SIG-M5 (cell line): ENCODE measurements at places on chromosomes 6 and 20.

DNA sequence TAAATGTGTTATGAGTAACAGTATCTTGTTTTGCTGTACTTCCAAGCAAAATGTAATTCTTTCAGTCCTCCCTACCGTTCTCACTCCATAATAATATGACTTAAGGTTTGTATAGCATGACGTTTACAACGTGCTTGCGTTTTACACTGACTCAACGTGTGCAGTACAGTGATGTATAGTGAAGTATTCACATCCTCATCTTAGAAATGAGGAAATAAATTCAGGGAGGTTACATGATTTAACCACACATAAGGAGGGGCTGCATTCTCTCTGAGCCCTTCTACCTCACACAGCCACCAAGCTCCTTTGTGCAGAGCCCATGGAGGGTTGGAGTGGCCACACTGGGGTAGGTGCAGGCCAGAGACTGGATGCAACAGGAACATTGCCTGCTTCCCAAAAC is 164.5 kb downstream of the MTHFD1L start:
- no peak for DNase-seq

- DNase-seq, result no peak
Observed at GRCh38 chr6:135291288-135292076, 110.4 kb downstream of the MYB start.

DNA sequence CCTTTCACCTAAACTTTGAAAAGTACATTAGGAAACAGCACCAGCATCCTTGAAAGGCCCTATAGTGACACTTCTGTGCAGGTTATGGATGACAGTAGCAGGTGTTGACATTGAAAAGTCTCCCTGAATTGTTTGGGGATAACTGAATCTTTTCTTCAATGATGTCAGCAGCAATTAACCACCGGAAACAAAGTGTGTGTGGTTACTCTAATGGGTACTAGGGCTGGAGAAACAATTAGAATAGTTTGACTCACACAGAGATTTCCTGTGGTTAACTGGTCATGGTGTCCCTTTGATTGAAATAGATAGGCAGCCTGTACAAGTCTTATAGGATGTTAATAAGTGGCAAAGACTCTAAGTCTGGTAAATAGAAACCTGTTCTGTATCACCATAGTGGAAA is 189.1 kb downstream of the TBX18 start:
- no peak for DNase-seq

DNA sequence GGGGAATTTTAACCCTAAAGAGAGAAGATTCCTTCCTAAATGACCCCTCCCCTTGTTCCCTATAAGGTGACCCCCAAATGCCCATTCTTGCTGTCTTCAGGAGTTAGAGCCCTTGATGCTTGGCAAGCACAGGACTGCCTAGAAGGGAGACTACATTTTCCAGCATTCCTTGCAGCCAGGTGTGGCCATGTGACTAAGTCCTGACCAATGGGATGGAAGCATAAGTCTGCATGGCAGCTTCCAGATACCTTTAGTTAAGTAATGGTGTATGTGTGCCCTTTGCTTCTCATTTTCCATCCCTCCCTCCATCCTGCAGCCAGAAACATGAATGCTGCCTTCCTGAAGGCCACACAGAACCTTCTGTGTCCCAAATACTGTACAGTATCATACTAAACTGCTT is 5.5 kb downstream of the BFSP1 start:
- DNase-seq, result no peak

- DNase-seq, result peak; percentile 32
Observed at GRCh38 chr6:21855811-21856455, 262.4 kb downstream of the SOX4 start.
